Activated T-helper 1 cell treated with anti-CD3 and anti-CD28 coated beads, Interleukin-2, amount 50 U/mL, for 16 hours (primary cell): ENCODE measurements at places on chromosomes 7 and 10.
A peak's percentile ranks its signal among the peaks of the same experiment; 100 is the strongest.

DNA sequence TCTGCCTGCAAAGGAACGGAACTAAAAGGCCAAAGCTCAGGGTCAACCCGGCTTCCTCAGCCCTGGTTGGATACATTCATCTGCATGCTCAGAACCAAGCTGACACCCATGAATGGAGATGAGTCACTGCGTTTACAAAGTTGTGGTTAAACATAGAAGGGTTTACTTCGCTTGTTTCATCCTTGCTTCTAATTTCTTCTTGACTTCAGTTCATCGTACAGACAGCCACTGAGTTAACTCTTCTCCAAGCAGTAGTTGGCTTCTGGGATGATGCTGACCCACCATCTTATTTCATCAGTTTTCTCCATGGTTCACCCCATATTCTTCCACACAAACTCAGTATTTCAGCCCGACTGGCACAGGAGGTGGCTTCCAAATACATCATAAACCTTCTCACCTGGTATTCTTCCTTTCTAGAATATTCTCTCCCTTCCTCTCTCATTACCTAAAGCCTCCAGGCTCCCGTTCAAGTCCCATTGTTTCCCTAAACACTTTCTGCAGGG is 166.3 kb upstream of the RNF32 start:
- DNase-seq, result no peak

GRCh38 chr10:88899886-88900285 is 19.8 kb downstream of the STAMBPL1 start:
- DNase-seq, result no peak

DNA sequence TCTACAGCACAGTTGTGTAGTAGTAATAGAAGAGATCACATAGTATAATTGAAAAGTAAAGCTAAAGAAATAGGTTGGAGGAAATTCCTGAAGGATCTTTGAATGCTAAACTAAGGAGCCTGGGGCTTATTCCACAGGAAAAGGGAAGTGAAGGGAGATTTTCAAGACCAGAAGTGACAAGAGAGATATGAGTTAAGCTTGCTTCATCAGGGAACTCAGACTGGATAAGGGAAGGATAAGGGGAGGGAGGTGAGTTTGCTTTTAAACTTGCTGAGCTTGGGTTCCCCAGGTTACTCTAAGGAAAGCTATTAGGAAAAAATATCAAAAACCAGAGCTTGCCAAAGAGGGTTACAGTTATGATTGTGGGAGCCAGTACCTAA is 182.4 kb downstream of the RAPGEF5 start:
- DNase-seq, result no peak

DNA sequence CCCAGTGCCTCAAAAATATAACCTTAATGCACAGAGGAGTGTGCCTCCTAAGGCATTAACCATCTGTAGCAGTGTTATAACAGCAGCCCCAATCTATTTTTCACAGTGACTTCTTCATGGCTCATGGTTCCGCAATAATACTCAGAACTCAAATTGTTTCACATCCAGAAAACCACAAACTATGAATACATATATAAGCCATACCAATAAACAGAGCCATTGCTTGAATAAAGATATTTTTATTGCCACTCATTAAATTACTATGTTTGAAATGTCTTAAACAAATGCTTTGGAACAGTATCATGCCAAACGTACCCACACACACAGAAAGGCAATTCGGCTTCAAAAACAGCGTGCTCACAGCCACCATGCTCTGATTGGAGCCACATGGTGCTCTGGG is 629.3 kb upstream of the NRP1 start:
- DNase-seq, result no peak

- DNase-seq, result no peak
These were observed 8.2 kb downstream of the TMEM270 start for GRCh38 chr7:73869011-73869798.

GRCh38 chr10:78895469-78895868 is 173.3 kb upstream of the ZMIZ1 start:
- DNase-seq, result no peak

DNA sequence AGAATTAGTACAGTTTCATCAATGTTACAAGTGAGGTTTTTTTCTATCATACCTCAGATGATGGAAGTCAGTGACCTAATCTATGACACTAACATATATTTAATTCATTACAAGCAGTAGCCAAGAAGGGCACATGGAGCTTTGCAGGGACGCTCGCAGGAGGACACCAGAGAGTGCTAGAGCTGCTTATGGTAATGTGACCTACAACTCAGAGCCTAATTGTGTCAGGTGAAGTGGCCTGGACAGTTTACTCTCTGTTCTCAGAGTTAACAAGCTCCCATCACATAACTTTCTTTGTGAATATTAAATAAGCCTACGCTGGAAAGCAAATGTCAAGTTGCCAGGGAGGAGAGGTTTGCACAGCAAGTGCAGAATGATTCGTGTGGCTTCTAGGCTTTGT is 11.6 kb upstream of the CNNM2 start:
- no peak for DNase-seq

- DNase-seq, result peak; percentile 63
These were observed 34.5 kb upstream of the EBLN1 start for GRCh38 chr10:22252224-22252800.

DNA sequence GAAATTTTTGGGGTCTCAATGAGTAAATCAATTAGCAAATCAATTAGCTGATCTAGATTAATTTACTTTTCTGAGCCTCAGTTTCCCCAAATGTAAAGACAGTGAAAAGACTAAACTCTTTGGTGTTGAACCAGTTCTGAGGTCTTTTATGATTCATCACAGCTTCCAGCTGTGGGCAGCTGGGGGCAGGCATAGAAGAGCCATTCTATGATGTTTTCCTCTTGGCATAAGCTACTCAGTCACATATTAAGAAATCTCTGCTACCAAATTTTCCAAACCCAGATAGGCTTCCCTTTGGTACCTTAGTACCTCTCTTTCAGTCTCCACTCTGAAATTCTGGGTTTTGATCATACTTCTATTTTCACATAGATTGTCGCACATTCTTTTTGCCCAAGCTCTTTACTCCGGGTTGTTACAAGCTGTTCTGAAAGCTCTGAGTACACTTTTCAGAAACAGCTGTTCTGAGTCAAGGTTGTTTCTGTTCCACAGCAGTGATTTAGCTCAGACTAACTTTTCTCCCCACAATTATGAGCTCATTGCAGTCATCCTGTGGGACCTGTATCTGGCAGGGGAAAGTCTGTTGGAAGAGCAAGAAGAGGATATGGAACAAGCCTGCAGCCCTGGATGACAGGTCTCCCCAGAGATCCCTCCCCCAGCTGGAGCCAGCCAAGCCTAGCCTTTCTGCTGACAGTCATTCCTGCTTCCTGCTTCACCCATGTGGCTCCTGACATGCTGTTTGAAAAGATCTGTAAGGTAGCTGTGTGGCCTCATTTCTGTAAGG is 599.6 kb upstream of the GHITM start:
- no peak for DNase-seq

DNA sequence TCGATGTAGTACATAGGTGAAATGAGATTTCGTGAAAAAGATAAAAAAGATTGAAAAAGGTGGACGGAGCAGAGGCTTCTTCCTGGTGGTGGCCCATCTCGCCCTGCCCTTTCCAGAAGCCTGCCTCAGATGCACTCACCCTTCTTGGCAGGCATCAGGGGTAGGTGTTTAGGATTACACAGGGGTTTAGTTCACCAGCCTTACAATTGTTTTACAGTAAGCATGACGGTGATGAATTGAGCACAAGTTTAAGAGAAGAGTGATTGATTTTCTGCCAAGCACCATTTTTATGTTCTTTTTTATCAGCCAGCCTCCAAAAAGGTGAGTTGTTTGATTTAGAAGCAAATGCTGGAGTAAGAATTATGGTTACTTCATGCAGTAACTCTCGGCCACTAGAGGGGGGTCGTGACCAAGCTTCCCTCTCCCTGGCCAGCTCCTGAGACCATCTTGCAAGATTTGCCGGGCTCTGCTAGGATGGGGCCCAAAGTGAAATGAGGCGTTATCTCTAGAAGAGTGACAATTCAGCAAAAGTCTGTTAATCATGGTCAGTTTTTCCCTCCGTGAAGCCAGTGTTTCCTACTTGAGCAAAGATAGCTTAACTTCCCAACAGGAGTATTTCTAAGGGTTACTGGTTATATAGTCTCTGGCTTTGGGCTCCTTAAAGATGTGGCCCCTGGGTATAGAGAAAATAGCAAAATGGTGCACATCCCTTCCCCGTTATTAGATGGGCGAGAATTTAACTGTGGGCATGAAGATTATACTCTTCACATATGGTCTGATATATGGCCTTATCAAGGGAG is 228.8 kb downstream of the BMPER start:
- no peak for DNase-seq

DNA sequence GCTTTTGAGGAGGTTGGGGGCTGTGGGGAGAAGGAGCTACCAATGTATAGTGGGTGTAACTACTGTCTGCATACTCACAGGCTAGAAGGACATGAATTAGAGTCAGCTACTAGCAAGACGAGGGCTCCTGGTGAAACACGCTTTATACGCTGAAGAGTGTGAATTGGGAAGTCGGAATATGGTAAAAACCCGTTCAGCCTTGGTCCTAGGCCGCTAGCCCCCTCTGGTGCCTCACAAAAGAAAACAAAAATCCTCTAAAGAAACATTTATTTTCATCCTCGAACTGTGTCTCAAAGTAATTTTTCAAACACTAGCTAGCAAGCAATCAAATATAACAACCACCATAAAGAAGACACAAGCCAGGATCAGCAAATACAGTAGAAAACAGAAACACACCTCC is 338.1 kb upstream of the SEMA3C start:
- DNase-seq, result no peak

DNA sequence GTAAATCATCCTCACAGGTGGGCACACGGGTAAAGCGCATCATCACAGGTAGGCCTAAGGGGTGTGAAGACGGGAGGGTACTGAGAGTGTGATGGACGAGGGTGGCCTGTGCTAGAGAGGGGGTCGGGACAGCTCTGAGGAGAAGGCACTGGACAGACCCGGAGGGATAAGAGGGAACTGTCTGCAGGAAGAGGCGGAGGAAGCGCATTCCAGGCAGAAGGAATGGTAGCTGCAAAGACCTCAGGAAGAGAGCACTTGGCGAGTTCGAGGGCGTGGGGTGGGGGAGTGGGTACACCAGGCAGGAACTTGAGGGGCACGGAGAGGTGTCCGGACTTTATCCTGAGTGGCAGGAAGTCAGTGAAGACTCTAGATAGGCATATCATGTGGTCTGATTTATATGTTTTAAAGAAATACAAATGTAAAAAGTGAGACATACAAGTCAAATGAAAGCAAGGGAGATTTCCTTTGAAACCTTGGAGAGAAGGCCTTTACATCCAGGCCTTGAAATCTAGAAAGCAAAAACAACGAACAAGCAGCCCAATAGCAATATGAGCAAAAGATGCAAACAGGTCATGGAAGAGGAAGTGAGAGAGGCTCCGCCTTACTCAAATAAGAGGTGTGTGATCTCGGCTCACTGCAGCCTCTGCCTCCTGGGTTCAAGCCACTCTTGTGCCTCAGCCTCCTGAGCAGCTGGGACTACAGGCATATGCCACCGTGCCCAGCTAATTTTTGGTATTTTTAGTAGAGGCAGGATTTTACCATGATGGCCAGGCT is 3.6 kb downstream of the LHPP start:
- DNase-seq, result no peak

DNA sequence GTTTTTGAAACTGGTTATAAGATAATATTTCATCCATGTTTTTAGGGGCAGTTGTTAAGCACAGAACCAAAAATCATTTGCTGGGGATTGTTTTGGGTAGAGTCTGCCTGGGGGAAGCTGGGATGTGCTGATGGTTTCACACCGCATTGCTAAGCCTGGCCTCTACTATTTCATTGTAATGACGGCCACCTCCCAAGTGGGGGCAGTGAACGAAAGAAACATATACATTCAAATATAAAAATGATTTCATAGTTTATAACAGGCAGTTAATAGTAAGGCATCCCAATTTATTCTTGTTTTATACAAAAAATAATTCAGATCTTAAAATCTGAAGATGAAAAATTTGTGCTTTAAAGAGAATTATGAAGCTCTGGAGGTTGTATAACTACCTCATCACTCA is 750.8 kb downstream of the REEP3 start:
- no peak for DNase-seq

GRCh38 chr10:112446055-112446854 is 459 bp downstream of the ZDHHC6 start:
- no peak for DNase-seq

DNA sequence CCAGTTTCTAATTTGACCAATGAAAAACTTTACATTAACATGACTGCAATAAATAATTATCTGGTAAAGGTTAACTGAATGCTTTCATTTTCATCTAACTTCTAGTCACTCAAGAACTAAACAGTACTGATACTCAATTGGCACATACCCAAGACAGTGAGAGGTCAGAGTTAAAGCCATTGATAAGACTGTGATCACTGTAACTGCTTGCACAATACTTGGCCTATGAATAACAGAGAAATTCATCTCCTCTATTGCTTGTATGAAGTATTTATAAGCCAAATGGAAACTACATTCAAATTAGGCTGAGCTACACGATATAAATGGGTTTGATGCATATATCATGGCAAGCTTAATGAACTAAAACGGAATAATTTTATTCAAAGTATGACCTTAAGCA is 43.0 kb downstream of the HERC4 start:
- no peak for DNase-seq

GRCh38 chr7:158525648-158526484 is 61.8 kb downstream of the PTPRN2 start:
- no peak for DNase-seq

DNA sequence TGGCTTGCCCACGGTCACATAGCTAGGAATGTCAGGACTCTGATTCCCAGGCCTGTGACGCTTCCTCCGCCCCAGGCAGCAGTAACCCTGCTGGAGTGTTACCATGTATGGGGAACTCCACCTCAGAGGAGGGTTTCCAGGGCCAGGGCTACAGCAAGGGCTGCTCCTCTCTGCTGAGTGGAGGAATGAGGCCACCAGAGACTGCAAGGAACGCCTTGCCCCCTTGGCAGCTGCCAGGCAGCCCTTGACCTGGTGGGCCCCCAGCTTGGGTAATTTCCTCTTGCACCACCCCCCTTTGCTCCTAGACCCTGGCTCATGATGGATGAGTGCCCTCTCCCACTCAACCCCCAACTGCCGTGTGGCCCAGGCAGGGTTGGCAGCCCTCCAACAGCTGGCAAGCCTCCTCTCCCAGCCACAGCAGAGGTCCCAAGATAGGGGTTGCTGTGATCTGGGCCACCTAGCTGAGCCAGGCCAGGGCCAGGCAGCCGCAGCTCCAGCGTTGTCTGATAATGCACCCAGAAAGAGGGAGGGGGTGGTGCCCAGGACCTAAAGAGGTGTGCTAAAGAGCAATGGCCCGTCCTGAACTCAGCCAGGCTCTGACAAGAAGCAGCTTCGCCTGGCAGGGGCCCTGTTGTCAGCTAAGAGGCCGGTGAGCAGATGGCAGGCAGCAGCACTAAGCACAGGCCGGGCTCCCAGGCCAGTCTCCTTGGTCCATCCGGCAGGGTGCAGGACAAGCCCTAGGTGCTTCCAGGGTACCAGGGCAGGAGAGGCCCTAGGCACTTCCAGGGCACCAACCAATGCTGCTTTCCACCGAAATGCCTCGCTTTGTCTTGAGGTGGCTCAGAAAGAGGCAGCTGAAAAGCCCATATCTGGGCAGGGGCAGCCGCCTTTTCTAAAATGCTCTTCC is 35.4 kb downstream of the DRGX start:
- DNase-seq, result no peak

DNA sequence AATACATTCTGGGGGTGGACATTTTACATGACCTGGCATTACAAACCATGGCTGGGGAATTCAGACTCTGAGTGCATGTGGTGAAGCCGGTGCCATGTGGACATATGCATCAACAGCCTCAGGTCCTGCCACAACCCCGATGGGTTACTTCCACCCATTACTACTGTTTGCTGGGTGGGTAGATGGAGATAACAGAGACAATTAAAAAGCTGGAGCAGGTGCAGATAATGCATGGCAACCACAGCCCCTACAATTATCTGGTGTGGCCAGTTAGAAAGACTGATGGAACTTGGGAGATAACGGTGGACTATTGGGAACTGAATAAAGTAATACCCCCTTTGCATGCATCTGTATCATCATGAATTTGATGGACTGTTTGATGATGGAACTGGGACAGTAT is 21.6 kb upstream of the ADAMTS14 start:
- no peak for DNase-seq
